HepG2 (cell line): ENCODE measurements at places on chromosomes 6 and 20.

DNA sequence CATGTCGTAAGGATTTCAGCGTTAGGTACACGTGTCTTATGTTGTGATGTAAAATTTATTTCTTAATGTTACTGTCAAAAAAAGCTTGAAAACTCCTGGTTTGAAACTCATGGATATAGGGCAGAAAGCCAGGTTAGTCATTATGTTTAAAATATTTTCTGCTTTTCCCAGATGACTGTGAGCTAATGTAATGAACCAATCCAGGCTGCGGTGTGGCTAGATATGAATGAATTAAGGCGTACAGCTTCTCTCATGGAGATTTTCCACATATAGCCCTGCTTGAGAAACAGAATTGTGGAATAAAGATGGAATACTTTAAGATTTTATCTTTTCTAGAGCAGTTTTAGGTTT, 80.3 kb upstream of the STMND1 start:
- no peak for DNase-seq

- DNase-seq, result no peak
Measured at GRCh38 chr20:19830211-19830785, 72.2 kb downstream of the RIN2 start.

DNA sequence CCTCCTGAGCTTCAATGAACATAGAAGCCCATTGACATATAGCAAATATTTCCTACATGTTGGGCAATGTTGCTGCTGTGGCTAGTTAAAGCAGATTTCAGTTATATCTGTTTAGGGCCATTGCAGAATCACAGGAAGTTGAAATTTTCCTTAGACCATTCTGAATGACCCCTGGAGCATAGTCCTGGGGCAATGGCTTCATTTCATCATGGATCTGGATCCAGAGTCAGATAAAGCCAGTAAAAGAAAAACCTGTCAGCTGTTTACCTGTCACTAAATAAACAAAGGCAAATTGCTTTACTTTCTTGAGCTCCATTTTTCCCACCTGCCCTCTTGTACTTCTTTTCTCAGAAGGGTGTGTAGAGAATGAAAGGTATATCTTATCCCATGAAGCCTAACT, 494.0 kb upstream of the MAP3K7 start:
- DNase-seq, result no peak

DNA sequence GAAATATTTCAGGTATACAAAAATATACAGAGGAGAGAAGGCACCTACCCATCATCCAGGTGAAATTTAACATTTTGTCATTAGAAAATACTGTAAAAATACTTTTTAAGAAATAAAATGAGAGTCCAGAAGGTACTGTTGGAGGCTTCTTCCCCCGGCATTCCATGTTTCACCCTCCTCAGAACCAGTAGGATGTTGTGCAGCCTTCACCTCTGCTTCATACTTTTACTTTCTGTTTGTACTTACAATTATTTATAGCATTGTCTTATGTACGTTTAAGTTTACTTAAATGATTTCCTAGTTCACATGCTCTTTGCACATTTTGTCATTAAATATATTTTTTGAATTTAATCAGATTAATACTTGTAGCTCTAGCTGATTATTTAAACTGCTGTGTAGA, 30.9 kb downstream of the TMEM200A start:
- no peak for DNase-seq

DNA sequence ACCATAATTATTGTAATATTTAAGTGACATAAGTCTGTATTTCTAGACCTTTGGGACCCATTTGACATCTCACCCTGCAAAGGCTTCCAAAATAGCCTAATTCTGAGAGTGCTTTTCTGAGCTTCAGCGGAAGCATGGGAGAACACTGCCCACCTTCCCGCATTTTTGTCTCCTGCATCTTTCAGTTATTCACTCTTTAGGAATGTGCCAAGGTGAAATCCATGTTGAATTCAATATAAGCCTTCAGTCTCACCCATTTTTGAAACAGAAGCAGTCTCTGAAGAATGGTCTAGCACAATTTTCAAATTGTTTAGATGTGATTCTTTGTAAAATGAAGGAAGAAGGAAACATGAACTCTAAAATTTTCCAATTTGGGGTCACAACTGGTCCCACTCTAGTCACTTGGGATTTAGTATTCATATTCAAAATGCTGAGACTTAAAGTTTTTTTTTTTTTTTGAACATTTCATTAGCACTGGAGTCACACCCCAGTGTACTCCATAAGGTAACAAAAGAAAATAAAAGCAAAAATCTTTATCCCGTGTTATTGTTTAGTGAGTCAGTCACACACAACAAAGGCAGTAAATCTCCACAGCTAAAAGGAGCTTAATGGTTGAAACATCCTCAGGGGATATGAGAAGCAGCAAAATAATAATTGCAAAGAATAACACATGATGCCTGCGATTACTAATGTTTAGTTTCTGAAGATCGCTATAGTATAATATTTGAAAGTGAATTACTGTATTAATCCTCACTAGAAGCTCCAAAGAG, 479.9 kb upstream of the BTBD3 start:
- DNase-seq, result no peak
